ENCODE measurements at places on chromosomes 7 and 10. TPM values are rescaled to one million over a fixed set of nuclear protein-coding genes. Genes with fewer than 3 reads are reported as not detected.

GRCh38 chr7:1100386-1100785, 12.5 kb downstream of the GPER1 start:
- DNase-seq = no peak

DNA sequence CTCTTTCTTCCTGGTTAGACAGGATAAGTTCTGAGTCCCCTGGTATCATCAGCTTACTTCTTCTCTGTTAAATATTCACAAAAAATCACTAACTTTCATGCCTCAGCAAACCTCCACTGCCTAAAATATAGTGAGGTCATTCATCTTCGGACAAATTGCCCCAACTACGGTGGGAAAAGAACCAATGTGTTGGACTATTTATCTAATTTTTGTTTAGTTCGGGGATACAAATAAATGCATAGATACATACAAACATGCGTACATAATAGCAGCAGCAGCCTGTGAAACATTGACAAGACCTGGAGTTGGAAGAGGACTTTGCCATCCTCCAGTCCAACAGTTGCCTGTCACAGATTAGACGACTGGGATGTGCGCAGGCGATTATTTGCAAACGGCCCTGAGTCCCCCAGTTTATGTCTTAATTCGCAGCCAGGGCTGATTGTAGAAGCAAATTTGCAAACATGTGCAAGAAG, 51.5 kb downstream of the EGFR start:
- DNase-seq = no peak

- DNase-seq = no peak
These were observed 28.9 kb downstream of the OAT start for GRCh38 chr10:124389613-124390361.

DNA sequence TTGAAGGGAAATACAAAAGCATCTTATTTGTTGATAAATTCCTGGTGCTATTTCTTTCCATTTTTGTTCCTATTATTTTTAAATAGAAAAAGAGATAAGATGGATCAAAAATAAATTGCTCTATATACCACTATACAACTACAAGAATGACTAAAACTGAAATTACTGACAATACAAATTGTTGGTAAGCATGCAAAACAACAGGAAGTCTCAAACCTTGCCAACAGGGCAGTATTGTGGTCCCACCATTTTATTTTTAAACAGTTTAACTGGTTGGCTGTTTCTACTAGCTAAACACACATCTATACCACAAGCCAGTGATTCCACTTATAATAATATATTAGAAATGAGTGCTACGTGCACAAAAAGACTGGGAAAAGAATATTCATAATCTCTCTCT, 213.0 kb downstream of the JAZF1 start:
- DNase-seq = no peak

DNA sequence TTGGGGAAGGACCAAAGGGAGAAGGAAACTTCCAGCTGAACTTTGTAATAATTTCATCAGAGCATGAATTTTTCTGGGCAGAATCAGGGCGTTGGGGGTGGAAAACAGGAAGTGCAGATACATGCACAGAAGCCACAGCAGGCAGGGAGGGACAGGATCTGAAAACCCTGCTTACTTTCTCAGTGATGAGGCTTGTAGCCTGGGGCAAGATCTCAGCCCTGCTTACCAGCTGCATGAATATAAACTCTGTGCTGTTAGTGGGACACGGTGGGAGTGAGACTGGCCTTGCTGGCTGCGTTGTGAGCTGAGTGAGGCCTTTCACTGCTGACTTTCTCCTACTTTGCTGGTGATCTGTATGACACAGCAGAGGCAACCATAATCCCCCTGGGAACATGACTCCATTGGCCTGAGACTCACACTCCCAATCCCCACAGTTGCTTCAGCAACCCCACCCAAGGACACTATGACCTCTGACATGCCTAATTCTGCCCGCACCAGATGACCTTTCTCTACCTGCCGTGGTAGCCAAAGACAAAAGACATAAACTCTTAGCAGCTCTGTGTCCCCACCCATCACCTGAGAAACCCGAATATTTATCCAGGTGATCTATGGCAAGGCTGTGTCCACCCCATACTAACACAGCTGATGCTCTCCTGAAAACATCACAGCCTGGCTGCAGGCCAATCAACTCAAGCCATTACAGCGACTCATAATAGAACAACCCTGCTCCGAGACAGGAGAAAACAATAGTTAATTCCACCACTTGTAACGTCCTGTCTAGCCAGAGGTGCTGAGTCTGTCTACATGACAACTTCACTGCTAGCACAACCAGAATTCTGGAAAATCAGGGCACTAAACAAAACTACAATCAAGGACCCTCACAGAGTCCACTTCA, 190.7 kb upstream of the CHRM2 start:
- DNase-seq = no peak

GRCh38 chr10:129764901-129765663, 199.0 kb downstream of the EBF3 start:
- DNase-seq = no peak

- no peak for DNase-seq
These were observed 159.5 kb downstream of the CPEB3 start for GRCh38 chr10:92131275-92131820.

GRCh38 chr10:47357131-47357582, 9.0 kb downstream of the RBP3 start:
- no peak for DNase-seq

DNA sequence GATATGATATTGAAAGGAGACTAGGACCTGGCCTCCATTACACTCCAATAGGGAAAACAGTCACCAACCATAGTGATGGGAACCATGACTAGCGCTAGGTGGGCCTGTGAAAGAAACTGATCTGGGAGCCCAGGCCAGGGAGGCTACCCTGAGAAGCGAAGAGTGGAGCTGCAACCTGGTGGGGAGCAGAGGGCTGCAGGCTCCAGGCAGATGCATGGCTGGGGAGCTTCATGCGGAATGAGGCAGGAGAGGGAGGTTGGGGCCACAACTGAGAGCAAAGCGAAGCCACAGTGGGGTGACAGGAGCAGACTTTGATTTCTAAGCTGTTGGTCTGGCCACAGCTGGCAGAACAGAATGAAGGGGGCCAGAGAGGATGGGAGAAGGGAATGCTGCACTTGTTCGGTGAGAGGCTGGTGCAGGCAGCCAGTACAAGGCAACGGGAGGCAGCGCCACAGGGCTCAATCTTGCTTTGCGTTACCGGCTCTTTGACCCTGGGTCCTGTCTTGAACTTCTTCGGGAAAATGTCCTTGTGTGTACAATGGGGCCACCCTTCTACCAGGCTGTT, 88.4 kb downstream of the TACC2 start:
- DNase-seq = no peak

DNA sequence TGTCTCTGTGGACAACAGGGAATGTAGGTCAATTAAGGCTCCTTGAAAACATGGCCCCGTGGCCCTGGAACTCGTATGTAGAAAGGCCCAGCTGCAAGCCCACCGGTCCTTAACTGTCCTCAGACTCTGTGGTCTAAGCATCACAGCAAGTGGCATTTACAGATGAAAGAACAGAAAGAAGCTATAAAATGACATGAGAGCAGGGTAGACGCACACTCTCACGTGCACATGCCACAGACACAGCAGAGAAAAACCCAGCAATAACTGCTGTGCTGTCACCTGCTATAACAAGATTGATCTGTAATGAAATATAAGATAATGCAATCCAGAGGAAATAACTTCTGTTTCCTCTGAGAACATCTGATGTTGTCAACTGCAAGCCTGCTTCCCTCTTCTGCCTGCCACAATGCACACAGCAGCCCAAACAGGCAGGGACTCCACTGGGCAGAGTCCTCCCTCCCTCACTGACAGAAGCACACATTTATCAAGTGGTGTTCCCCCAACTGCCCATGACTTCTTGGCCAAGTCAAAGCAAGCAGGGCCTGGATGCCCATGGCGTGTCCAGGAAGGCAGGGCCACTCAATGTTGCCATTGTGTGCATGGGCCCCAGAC, 63.9 kb downstream of the GFRA1 start:
- DNase-seq = no peak

DNA sequence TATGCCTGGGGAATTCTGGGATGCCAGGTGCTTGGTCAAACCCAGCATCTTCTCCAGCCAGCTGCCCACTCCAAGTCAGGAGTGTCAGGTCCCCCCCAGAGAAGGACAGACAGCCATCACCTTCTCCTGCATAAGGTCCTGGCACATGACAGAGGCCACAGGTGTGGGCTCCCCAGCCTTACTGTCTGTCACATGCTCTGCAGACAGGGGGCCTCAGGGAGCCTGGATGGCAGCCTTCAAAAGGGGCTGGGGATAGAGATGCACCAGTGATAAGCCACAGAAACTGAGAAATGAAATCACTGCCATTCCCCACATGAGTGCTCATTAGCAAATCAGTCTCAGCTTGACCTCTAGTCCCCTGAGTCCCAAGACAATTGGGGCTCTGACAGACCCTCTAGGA, 72.9 kb downstream of the PLXNA4 start:
- no peak for DNase-seq

- DNase-seq = no peak
These were observed 149.1 kb upstream of the ADO start for GRCh38 chr10:62655337-62655994.

- DNase-seq = no peak
These were observed 89.4 kb downstream of the LRRTM3 start for GRCh38 chr10:67015225-67015624.

- no peak for DNase-seq
These were observed 53.9 kb upstream of the CREB5 start for GRCh38 chr7:28358423-28358868.

DNA sequence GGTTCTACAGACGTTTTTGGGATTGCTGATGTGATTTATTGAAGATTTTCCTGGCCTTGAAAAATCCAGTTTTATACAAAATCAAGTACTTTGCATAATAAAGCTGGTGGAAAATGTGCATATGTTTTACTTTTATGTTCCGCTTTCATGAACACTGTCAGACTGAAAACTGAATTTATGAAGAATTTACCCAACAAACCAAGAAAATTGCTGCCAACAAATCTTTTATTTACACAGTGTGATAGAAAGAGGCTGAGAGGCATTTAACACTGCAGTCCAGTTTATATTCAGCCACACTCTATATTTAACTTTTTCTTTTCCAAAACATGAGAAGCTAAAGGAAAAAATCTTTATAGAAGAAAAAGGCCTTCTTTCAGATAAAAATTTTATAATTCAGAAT, 35.4 kb upstream of the RSU1 start:
- DNase-seq = no peak

DNA sequence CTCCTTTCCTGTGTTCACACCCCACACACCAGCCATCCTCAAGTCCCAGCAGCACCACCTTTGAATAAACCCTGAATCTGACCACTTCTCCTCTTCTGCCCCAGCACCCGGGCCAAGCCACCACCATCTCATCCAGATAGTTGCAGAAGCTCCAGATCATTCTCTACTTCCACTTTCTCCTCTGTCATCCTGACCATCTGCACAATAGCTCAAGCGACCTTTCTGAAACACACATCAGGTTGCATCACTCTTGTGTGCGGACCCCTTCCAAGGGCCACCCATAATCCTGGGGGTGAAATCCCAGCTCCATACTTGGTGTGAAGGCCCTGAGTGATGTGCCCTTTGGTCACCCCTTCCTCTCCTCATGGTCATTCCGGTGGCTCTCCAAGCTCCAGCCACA, 187.4 kb upstream of the GALNT17 start:
- no peak for DNase-seq

- DNase-seq = no peak
These were observed 876 bp downstream of the DNAH11 start for GRCh38 chr7:21543528-21544302.

DNA sequence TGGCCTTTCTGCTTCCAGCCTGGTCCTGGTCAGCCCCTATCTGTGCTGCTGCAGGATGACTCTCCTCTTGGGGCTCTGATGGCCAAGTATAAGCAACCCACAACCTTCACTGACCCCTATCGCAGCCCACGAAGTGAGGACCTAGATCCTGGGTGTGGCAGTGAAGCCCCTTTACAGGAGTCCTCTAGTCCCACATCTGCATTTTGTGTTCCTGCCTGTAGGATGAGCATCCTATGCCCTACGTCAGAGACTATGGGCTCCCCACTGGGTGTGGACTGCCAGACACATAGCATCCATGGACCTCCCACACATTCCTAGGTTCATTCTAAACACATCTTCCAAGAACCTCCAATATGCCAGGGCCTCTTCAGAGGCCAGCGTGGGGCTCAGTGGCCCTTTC, 29.0 kb downstream of the ARHGAP22 start:
- DNase-seq = no peak

DNA sequence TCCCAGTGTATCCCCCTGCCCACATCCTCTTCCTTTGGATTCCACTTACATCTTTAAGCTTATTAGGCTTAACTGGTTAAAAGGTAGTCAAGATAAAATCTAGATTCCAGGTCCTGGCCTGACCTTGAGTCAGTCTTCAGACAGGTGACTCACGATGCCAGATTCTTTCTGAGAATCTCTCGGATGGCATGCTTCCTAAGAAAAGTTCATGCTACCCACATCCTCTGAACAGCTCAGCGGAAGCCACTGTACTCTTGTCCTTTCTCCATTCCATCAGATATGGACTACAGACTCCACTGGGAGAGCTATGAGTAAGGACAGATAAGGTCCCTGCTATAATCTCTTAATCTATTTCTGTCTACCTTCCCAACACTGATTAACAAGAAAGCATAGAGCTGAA, 43.4 kb downstream of the DNMBP start:
- DNase-seq = no peak

GRCh38 chr10:12844811-12845483, 156.6 kb downstream of the CCDC3 start:
- DNase-seq = no peak

The ACSM6 gene
- total RNA-seq = not detected

The ABCB8 gene
- total RNA-seq = 32.4 TPM

The STEAP2 gene
- total RNA-seq = 10.9 TPM

The INSYN2A gene
- 0.19 TPM for total RNA-seq

The FAM25A gene
- total RNA-seq = not detected

The BICC1 gene
- total RNA-seq = 14.8 TPM

The IGFBP3 gene
- total RNA-seq = 884 TPM

The INA gene
- total RNA-seq = not detected

The DLX6 gene
- total RNA-seq = not detected

The ZNF727 gene
- total RNA-seq = 7.7 TPM

The MBLAC1 gene
- total RNA-seq = 1.3 TPM
